ENCODE measurements at places on chromosomes 5 and 9.
A peak's percentile ranks its signal among the peaks of the same experiment; 100 is the strongest.

DNA sequence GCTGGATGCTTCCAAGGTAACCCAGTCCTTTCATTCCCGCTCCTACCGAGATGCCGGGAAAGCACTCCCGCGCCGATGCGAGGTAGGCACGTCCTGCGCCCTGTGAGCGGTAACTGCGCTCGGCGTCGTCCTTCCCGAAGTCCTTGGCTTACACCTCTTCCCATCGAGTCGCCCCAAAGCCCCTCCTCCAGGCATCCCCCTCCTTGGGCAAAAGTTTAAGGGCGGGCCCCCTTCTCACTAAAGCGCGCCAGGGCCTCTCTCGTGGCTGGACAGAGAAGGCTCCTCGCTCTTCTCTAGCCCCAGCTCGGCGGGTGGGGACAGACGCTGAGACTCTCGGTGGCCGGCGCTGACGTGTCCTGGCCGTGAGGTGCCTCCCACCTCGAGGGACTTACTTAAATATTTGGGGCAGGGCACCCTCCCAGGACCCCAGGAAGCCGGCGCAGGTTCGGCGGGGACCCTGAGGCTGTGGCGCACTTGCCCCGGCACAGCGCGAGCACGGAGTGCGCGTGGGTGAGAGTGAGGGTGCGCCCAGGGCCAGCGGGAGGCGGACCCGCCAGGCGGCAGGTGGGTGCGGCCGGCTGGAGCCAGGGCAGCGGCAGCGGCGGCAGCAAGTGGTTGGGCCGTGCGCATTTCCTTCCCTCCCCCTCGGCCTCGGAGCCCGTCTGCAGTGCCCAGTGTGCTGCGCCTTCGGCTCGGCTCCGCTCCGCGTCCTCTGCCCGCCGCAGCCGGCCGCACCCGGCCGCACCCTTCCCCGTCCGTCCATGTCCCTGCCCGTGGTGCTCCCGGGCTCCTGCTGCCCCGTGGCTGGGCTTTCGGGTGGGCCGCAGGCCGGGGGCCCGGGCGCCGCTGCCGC lies at the start of gene ENTREP1:
ENTREP1 (plus strand) TSS at position 667 of the 853 bp plus-strand sequence; CDS start at position 762, 95 bp downstream.
- peak; percentile 62 for DNase-seq

GRCh38 chr5:50751064-50751657 lies 84.7 kb downstream of the PARP8 start:
- DNase-seq = peak; percentile 87

- DNase-seq = peak; percentile 51
These were observed 670 bp upstream of the PURA start for GRCh38 chr5:140113180-140113698.

DNA sequence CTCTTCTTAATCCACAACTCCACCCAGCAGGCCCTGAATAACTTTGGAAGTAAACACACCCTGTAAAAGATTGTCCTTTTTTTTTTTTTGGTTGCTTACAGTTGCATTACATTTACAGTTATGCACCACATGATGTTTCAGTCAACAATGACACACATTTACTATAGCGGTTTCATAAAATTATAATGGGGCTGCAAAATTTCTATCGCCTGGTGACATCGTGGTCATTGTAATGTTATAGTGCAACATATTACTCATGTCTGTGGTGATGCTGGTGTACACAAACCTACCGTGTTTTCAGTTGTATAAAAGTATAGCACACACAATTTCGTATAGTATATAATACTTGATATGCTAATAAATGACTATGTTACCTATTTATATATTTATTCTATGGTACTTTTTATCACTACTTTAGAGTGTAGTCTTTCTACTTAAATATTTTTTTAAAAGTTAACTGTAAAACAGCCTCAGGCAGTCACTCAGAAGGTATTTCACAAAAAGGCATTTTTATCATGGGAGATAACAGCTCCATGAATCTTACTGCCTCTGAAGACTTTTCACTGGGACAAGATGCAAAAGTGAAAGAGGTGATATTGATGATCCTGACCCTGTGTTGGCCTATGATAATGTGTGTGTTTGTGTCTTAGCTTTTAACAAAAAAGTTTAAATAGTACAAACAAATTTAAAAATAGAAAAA lies 695.4 kb upstream of the CDH18 start:
- no peak for DNase-seq

DNA sequence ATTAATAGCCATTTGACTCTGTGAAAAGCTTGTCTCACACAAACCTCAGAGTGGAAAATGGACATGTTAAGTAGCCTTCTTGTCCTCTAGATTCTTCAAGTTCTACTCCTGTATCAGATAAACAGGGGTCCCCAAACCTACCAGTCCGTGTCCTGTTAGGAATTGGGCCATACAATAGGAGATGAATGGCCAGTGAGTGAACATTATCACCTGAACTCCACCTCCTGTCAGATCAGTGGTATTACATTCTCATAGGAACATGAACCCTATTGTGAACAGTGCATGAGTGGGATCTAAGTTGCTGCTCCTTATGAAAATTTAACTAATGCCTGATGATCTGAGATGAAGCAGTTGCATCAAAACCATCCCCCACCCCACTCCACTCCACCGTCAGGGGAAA lies 136.3 kb downstream of the TMEM232 start:
- DNase-seq = no peak

DNA sequence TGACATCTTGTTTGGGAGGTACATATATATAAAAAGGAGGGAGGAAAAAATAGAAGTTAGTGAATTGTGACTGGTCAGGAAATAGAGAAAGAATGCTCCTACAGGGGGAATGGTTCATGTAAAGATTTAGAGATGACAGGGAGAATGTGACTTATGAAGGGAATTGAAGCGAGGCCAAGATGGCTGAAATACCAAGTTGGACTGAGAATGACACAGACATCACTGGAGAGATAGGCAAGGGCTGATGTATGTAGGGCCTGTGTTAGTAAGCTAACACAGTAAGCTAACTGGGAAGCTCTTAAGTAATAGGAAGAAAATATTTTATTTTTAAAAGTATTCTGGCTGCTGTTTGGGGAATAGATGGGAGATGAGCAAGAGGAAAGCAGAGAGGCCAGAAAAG lies 286.3 kb downstream of the NNT start:
- DNase-seq = no peak

DNA sequence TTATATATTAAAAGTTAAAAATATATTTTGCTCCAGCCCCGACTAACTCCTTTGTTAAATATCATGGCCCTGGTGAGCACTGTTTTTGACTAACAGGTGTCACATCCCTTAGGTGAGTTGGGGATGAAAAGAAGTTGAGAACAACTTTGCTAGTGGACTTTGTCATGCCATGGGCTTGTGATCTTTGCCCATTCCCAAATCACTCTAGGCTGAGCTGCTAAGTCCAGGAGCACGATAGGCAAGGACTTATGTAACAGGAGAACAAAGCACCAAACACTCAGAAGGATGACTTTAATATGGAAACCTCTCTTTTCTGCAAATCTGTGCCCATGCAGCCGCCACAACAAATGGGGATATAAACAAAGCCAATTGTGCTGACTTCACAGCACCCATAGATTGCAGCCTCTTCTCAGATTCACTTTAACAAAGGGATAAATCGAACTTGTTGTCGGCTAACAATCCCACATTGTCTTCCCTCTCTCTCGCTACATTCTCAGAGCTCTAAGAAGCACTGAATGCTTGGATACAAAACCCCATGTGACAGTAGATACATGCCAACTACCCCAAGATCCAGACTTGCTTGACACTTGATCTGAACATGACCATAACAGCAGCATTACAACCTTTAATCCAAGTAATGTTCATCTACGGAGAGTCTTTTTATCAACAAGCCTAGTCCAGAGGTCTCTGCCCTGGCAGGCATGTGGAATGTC lies 86.8 kb upstream of the CD180 start:
- DNase-seq = no peak

GRCh38 chr5:64384765-64385164 lies 121.0 kb upstream of the RGS7BP start:
- no peak for DNase-seq

DNA sequence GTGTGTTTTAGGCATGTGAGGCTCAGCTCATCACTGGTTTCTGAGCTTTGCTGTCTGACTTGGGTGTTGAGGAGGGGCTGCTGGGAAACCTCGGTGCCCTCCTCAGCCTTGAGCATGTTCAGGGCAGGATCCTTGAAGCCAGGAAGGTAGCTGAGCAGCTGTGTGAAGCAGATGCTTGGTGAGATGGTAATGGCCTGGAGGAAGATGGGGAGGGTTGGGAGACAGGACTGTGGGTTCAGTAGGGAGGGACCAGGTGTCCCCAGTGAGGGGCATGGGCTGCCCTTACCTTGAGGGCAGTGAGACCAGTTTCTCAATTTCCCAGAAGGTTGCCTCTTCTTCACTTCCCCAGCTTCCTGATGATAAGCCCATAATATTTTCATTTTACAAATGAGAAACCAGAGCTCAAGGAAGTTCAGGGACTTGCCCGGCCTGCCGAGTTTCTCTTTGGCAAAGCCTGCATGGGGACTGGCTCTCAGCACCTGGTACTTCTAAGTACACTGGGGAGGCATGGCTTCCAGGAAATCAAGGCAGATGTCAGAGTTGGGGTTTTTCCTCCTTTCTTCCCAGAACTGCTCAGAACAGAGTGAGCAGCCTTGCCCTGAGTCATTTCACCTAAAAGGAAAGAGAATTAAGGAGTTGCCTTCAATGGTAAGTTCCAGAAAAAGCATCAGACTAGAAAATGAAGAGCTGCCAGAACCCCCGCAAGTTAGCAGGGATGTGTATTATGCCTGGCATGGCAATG lies 225.7 kb downstream of the MAST4 start:
- DNase-seq = no peak

DNA sequence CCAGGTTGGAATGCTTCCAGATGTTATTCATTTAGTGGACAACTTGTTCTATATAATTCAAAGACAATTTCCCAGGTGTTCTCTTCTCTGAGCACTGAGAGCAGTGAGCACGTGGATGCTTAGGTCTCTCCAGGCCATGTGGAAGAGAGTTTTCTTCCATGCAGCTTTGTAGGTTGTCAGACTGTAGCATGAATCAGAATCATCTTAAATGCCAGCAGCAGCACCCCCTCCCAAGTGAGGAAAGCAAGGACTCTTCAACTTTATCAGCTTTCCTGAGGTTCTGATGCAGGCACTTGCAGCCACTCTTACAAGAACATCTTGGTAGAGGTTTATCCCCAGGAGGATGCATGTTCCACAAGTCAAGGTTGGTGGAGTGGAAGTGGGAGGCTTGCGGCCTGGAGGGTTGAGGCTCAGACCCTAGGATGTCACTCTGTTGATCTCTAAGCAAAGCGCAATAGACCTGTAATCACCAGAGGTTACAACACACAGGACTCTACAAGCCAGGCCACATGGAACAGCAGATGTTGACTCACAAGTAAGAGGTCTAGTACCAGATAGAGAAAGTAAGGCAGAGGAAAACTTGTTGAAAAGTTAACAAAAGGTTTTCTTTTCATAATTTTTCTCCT lies 47.7 kb downstream of the UGCG start:
- DNase-seq = no peak

GRCh38 chr5:151694035-151694485 lies 7.3 kb upstream of the SPARC start:
- DNase-seq = no peak

DNA sequence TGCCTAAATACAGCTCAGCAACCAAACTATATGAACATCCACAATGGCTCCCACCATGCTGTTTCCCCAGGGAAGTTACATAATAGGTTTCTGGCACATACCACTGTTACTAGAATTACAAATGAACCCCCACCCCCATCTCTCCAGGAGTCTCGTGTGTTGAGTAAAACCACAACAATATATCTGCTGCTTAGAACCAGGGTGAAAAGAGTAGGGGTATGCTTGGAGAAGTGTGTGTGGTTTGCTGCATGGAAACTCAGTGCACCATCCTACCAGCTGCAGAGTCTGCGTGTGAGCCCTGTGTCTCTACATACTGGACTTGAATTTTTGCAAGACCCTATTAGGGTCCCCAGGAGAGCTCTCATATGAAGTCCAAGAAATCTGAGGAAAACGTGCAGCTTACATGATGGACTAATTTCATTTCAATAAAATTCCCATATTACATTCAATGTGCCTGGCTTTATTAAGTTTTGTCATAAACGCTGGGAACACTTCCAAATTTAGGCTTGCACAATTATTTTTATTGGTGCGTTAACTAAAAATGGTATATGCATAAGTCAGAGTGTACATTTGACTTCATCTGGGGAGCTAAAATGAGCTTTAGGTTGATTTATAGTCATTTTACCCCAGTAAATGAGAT lies 104.5 kb upstream of the NFIB start:
- no peak for DNase-seq

- DNase-seq = no peak
These were observed 504.0 kb downstream of the PTPRD start for GRCh38 chr9:10108815-10109214.

GRCh38 chr5:54254482-54255198 lies 55.7 kb downstream of the ARL15 start:
- DNase-seq = no peak

DNA sequence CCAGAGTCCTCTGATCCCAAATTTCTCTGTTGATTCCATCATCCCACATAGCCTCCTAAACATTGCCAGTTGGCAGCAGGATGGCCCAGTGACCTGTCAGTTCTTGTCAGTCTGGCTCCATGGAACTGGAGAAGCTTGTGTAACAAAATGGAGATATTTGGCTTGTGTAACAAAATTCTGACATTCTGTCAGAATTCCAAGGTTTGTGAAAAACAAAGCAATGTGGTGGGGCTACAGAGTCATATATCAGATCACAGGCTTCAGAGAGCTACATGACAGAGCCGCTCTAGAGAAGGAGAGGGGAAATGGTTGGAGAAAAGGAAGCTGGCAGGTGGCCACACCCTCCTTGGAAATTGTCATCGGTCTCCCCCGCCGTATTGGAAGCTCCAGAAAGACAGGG lies 75.4 kb upstream of the MAN2A1 start:
- no peak for DNase-seq

DNA sequence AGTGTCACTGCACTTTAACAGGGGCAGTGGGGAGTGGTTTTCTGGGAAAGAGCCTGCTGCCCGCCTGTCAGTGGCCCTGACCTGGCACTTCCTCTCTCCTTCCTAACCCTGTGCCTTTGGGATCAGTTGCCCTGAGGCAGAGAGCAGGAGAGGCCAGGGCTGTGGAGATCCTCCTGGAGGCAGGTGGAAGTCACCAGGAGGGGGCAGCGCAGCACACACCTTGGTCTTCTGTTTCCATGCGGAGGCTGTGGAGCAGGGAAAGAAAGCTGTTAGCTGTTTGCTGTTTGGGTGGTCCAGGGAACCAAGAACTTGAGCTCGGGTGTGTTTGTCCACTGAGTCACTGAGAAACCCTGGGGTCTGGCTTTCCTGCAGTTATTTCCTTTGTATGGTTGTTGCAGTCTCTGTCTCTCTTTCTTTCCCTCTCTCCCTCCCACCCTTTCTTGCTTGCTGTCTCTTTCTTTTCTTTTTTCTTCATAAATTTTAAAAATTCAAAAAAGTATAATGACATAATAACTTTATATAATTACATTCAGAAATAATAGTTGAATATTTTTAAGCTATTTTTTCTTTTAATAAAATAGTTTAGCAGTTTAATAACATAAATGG lies 28.1 kb downstream of the NTRK2 start:
- DNase-seq = peak; percentile 23

- no peak for DNase-seq
These were observed 643.8 kb downstream of the PDE4D start for GRCh38 chr5:59249726-59250125.

GRCh38 chr9:118156846-118157245 lies 452.6 kb downstream of the TLR4 start:
- DNase-seq = no peak

- no peak for DNase-seq
These were observed 291.9 kb downstream of the COX7C start for GRCh38 chr5:86909418-86910295.

Data from NCI-H526 treated with DMSO at 0.1 percent for 48 hours (cell line).